ENCODE measurements at places on chromosomes 2 and 18. TPM values are rescaled to one million over a fixed set of nuclear protein-coding genes. Genes with fewer than 3 reads are reported as not detected.

Gene ANKRD30B
- total RNA-seq = not detected

Gene ATRAID
- total RNA-seq = 104 TPM

Gene SNED1
- 0.86 TPM for total RNA-seq

- no peak for DNase-seq
- H3K36me3 ChIP-seq = no peaks in the 10 kb centered on the region
- H3K4me3 ChIP-seq = no peak overlapping the region
- no peak overlapping the region for H3K27ac ChIP-seq
- no peaks in the 10 kb centered on the region for H3K4me1 ChIP-seq
Observed at GRCh38 chr2:174552880-174553279, 44.7 kb downstream of the WIPF1 start.

DNA sequence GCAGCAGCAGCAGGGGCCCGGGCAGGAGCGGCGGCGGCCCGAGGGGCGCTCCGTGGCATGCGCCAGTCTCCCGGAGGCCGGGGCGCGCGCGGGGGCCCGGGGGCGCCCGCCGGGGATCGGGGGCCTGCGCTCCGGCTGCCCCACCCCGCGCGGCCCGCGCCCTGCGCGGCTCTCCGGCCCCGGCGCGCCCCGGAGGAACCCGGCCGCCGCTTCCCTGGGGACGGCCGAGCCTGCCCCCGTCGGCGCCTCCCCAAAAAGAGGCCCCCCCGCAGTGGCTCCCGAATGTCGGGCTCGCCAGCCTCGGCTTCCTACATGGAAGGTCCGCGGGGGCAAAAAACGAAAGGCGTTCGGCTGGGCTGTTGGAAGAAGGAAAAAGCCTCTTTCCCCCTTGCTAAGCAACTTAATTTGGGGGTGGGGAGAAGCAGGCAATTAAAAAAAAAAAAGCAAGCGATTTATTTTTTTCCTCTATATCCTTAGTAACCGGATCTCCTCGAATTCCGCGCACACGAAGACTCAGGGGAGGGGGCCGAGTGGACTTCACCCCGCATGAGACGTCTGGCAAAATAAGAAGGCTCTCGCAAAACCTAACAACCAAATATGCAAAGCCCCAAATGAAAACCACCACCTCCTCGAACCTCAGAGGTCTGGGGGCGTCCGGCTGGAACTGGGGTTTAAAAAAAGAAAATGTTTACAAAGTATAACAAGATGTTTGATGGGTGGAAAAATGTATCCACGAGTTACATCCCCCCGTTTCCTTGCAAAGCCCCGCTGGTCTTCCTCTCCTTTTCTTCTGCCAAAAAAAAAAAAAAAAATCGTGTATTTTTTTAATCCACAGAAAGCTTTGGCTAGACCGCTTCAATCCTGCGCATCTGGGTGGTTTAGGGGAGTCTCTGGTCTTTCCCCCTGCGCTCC, at the start of gene SMAD7:
TSS of gene SMAD7 (minus strand) at position 430 of the 912 bp plus-strand sequence. CDS start 541 bp downstream, outside the sequence.
- H3K27me3 ChIP-seq = no peaks in the 10 kb centered on the region
- peak within 1 kb of the TSS; percentile 59 for H3K27ac ChIP-seq
- H3K36me3 ChIP-seq = peaks cover 77% of the 10 kb centered on the region
- H3K4me1 ChIP-seq = peaks cover 52% of the 10 kb centered on the region

GRCh38 chr2:17058772-17059402, 393.3 kb upstream of the CYRIA start:
- H3K27me3 ChIP-seq = no peaks in the 10 kb centered on the region
- no peaks in the 10 kb centered on the region for H3K36me3 ChIP-seq
- no peak overlapping the region for H3K4me3 ChIP-seq
- no peaks in the 10 kb centered on the region for H3K4me1 ChIP-seq
- no peak overlapping the region for H3K27ac ChIP-seq

DNA sequence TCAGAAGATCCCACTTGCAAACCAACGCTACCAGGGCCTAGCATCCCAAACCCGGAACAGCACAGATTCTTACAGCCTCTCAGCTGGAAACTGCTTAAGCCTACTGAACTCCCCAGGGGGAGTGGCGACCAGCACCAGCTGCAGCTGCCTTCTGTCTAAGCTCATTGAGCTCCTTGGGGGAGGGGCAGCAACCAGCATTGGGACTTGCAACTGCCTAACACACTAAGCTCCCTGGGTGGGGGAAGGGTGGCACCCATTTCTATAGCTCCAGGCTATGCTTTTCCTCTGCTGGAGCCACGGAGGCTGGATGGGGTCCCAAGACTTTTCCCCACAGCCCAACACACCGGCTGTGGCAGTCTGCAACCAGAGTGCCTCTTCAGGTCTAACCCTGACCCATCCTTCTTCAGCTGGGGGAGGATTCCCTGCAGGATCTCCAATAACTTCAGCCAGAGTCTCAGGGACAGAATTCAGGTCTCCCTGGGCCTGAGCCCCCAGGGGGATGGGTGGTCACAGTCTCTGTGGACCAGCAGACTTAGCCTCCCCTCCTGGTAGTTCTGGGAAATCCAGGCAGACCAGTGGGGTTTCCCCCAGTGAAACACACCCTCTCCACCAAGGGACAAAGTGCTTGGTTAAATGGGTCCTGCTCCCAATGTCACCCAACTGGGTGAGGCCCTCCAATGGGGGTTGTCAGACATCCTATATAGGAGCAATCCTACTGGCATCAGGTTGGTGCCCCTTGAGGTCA, 45.9 kb upstream of the ITGA4 start:
- H3K27me3 ChIP-seq = no peaks in the 10 kb centered on the region
- H3K36me3 ChIP-seq = no peaks in the 10 kb centered on the region
- no peaks in the 10 kb centered on the region for H3K4me1 ChIP-seq
- no peak for DNase-seq

Measured in Calu3 (cell line).